ENCODE measurements at places on chromosomes 12 and 14.

- DNase-seq = no peak
Measured at GRCh38 chr12:7075518-7075917, 15.0 kb downstream of the C1S start.

DNA sequence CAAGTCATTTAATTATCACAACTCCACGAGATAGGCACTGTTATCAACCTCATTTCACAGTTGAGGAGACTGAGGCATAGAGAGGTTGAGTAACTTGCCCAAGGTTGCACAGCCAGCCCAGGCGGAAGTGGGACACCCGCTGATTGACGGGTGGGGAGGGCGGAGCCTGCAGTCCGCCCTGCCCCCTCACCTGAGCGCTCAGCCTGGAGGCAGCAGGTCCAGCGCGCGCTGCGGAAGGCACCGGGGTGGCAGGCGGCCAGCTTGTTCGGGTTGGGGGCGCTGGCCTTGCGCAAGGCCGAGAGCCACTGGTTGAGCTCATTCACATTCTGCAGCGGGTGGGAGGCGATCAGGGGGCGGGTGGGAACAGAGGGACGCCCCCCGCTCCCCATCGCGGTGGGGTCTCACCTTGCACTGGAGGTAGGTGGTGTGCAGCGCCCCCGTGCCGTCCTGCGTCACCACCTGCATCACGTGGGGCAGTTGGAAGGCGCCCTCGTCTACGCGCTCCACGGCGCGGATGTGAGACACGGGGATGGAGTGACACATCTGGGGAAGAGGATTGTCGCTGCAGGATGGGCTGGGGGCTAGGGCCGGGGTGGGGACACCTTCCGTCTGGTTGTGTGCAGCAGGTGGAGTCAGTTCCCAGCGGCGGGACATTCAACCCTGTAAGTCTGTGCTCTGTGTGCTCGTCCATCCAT lies 31.7 kb downstream of the RASAL1 start:
- no peak for DNase-seq

DNA sequence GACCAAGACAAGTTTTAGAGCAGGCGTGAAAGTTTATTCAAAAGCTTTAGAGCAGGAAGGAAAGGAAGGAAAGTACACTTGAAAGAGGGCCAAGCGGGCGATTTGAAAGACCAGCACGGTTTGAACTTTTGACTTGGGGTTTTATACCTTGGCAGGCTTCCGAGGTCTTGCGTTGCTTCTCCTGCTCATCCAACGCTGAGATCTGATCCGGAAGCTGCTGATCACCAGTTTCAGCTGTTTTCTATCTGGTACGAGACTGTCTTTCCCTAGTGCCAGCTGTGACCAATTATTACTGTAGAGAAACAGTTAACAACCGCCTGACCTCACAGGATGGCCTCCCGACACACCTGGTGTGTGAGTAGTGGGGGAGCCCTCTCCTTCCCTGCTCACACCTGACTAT lies 20.6 kb upstream of the SNRPF start:
- no peak for DNase-seq

DNA sequence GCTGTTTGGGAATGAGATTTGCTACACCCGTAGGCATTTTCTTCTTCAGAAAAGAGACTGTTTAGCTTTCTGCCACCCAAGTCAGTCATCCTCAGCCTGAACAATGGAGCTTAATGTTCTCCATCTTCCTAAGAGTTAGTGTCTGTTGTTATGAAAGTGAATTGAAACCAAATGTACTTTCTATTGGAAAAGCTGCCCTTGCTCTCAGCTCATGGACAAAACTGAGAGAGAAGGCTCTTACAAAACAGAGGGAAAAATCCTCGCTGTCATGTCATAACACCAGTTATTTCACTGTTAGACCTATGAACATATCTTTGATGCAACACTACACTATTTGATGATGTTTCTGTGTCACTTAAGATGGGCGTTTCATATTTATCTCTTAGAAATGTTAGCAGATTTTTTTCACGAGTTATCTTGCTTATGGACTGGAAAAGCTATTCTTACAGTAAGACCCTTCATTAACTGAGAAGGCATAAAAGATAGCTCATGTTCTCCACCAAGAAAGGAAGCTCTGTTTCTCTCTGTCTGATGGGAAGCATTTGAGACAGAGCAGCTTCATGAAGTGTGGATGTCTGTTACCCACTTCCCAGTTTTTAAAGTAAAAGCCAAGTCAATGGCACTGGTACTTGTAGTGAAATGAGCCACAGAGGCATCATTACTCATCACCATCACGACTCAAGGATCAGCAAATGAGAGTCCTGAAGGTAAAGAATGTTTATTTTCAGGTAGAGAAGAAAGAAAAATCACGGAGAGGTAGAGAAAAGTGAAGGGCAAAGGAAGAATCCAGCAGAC lies 483.9 kb downstream of the ZFP36L1 start:
- no peak for DNase-seq

- DNase-seq = no peak
Measured at GRCh38 chr14:68234101-68234905, 414.7 kb downstream of the RAD51B start.

Measured in kidney epithelial cell (primary cell).